Stimulated activated CD8-positive, alpha-beta memory T cell treated with anti-CD3 and anti-CD28 coated beads, Interleukin-12 subunit alpha, Interleukin-12 subunit beta, amount 100 ng/mL, for 1 hour (primary cell): ENCODE measurements at places on chromosomes 2 and 18.

- DNase-seq: no peak
Observed at GRCh38 chr2:226860087-226860486, 24.2 kb downstream of the RHBDD1 start.

- DNase-seq: no peak
Observed at GRCh38 chr2:141329964-141330363, 800.9 kb downstream of the LRP1B start.

DNA sequence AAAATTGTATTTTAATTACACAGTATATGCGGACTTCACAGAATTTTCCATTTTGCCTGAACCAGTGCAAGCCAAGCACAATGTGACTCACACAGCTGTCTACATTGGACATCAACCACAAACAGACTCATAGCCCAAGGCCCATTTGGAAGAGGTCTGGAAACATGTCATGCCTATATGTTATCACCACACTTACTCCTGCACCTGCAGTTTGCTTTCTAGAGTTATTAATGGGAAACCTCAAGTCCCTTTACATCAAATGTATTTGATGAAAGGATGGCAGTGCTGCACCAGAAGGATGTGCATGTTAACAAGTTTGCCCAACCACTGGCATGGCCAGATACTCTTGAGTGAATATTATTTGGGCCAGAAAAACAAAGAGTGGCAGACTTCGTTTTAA, 548.9 kb upstream of the CDH2 start:
- no peak for DNase-seq

DNA sequence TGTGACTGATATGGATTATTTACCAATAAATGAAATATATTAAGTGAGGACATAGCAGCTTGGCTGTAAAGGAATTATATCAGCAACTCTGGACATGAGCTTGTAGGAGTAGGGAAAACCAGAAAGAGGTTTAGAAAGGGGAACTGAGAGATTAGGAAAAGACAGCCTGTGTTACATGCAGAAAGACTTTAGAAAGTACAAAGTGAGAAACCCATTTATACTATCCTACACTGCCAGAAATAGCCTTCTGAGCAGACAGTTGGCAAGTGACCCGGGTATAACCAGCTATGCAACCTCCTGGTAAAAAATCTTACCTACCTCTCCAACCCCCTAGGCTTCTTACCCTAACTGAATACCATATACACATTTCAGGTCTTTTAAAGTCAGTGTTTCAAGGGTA, 134.1 kb downstream of the ANKRD44 start:
- DNase-seq: no peak

DNA sequence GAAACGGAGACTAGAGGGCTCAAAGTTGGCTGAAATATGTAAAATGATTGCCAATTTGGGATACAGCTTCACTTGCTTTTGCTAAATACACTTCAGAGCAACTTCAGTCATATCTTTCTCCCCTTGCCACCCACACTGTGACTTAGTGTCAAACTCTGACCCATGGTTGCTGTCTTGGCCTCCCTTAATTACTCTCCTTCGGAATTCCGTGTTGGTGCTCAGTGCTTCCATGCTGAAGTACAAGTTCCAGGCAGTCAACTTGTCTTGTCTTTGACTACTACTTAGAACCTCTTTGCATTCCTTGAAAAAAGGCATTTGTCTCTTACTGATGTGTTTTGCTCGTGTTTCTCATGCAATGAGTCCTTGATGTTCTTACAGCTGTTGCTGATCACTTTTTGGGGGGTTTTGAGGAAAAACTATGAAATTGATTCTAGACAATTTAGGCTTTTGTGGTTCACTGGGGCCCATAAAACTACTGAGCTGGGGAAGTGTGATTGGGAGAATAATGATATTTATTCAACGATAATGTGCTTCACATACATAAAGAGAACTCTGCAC, 146.0 kb downstream of the UBE2E3 start:
- DNase-seq: no peak

DNA sequence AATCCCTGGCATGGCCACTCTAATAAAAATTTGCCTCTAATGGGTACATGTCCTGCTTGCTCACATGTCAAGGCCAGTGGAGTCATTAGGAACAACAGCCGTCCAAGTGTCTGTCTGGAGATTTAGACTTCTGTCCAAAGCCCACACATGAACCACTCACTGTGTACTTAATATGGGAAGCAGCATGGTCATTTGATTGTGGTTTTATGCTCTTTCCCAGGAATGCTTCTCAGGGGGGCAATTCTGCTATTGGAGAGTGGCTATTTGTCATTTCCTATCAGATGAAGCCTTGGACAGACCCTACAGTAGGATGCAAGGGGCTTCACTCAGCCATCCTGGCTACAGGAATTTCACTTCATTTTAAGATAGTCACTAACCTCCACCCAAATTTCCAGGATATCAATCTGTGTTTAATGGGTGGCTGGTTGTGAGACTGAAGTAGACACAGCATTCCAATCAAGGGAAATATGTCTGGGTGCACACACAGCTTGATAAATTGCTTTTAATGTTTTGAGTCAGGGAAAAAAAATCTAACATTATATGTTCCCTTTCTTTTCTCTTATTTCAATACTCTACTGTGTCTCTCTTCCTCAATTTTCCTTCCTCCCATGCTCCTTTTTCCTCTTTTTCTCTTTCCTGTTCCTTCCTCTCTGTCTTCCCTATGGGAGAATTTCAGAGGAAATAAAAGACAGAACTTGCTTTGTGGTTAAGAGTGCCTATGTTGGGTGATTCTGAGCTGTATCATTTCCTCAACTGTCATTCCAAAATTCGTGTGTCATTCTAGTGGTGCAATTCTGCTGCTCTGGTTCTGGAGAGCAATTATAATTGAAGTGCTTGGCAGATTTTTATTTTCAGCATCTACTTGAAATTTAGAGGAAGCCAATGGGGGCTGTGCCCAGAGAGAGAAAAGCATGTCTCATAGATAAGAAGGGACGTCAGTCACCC, 320.1 kb downstream of the OSR1 start:
- no peak for DNase-seq

GRCh38 chr18:74590671-74591070, 7.0 kb upstream of the ZNF407 start:
- no peak for DNase-seq

GRCh38 chr18:77144046-77144445, 11.5 kb upstream of the MBP start:
- DNase-seq: no peak

DNA sequence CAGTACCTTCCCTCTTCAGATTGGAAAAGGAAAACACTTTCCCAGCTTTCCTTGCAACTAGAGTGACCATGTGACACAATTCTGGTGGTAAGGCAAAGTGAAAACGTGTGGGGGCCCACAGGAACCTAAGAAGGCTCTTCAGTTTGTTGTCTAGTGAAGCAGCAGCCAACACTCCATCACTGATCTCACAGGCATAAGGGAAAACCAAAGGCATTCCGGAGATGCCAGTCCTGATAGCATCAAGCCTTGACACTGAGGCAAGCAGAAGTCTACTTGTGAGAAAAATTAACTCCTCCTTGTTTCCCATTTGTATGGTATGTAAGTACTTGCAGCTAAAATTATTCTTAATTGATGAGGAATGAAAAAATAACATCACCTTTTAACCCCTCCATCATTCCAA, 88.3 kb downstream of the ETAA1 start:
- DNase-seq: no peak

DNA sequence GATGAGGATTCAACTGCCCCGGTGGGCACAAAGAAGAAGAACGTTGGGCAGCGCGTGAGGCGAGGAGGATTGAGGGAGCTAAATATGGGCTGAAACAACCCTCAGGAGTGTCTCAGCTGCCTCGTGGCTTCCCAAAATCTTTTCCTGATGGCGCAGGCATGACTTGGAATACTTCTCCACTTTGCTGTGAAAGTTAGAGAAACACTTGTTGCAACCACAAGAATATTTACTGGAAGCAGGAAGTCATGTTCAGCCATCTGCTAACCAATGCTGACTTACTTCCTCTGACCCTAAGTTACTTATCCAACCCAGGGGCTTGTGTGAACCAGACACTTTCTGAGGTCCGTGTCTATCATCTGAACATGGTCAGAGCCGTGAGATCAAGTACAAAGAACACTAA, 148.8 kb downstream of the ARL4C start:
- no peak for DNase-seq

DNA sequence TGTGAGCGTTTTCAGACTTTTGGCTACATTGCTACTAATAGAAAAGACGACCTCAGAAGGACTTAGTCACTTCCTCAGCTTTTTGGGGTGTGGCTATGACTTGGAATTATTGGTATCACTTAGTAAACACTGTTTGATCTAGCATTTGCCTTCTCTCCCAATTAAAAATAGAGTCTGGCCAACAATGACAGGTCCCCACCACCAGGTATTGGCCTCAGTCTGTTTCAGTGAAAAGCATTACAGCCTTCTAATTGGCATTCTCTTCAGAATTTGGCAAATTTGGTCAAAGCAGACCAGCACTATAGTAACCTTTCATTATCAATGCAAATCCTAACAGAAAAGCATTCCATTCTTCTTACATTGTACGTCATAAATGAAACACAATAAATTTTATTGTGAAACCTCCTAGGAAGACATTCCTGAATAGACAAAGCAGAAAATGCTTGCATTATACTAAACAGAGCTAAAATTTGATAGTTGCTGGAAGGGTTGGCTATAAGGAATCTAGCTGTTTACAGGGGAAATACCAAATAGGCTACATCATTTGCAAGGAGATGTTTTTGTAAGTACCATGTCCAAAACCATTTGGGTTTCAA, 613.9 kb downstream of the IRS1 start:
- no peak for DNase-seq

DNA sequence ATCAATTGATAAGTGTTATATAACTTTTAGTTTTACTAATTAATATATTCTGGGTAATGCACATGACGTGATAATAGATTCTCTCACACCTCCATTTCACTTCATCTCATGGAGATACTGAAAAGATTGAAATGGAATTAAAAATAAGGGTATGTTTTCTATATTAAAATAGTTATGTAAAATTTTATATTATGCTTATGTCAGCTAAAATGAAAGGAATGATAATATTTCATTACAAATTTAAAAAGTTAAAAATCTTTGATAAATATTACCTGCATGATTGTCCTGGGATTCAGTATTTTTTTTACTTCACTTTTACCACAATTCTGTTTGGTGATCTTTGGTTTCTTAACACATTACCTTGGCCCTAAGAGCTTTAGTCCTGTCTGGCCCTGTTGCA, 823.8 kb upstream of the NRXN1 start:
- DNase-seq: no peak

DNA sequence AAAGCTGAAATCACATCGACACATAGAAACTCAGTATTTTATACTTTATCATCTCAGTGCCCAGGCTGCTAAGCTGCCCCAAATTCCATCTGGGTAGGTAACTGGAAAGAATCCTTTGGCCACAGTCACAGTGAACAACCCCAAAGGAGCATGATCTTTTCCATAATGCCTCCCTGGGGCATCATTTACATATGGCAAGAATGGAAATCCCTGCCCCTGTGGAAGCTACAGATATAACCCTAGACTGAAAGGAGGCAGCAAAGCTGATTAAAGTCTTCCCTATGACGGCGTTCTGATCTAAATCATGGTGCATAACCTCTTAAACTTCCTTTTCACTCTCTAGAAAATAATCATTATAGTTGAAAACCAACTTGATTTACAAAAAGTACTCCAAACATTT, 41.5 kb downstream of the MAP3K19 start:
- DNase-seq: no peak

GRCh38 chr2:104408266-104408665, 445.6 kb upstream of the POU3F3 start:
- no peak for DNase-seq

GRCh38 chr2:2550856-2551255, 219.8 kb upstream of the MYT1L start:
- DNase-seq: no peak

- no peak for DNase-seq
Observed at GRCh38 chr18:23635283-23636070, 27.2 kb downstream of the ANKRD29 start.

- no peak for DNase-seq
Observed at GRCh38 chr2:88234760-88235159, 64.6 kb downstream of the THNSL2 start.

GRCh38 chr18:31447530-31448191, at the start of gene DSG3:
Gene DSG3, plus strand, starts transcription at chr18:31447741. Its CDS starts 137 bp downstream, at chr18:31447878.
- DNase-seq: no peak

DNA sequence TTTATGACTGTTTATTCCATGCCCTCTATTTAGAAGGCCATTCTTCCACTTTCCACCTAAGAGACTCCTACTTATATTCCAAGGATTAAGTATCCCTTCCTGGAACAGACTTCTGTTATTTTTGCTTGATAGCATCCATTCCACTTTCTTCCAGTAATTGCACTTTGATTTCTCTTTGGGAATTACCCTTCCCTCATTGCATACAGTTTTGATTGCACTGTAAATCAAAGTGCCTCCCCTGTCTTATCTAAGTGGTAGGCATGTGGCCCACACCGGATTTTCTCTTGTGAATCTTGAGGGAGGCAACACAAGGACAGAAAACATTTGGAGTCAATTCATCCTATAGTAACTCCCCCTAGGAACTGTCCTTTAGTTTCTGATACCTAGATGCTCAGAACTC, 120.4 kb downstream of the PDE11A start:
- no peak for DNase-seq

DNA sequence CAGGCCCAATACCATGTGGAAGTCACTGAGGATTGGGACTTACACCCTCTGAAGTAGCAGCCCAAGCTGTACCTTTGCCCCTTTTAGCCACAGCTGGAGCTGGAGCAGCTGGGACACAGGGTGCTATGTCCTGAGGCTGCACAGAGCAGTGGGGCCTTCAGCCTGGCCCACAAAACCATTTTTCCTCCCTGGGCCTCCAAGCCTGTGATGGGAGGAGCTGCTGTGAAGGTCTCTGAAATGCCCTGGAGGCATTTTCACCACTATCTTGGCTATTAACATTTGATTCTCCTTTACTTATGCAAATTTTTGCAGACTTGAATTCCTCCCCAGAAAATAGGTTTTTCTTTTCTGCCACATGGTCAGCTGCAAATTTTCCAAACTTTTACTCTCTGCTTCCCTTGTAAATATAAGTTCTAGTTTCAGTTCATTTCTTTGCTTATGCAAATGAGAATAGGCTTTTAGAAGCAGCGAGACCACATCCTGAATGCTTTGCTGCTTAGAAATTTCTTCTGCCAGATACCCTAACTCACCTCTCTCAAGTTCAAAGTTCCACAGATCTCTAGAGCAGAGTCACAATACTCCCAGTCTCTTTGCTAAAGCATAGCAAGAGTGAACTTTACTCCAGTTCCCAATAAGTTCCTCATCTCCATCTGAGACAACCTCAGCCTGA, 213.8 kb upstream of the MGAT5 start:
- DNase-seq: no peak

- no peak for DNase-seq
Observed at GRCh38 chr18:34018336-34018735, 206.4 kb downstream of the NOL4 start.

DNA sequence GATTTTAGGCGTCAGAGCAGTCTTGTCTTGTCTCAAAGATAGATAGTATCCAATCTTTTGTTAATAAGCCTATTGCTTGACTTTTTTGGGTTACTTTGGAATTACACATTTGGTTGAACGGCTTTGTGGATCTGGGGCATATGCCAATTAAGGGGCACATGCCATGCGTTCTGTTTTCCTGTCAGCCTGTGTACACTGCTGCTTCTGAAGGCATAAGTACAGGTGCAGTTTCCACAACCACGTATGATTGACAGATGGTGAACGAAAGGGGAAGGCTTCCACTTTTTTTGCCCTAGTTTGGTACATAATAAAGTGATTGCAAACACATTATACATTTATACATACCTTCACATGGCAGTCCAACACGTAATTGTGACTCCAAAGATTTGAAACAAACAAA, 102.3 kb downstream of the RAPH1 start:
- DNase-seq: no peak
